ENCODE measurements at places on chromosomes 11 and 22. TPM values are rescaled to one million over a fixed set of nuclear protein-coding genes. Genes with fewer than 3 reads are reported as not detected.

The CCDC87 gene
- total RNA-seq, result not detected

The IRAG1 gene
- 0.27 TPM for total RNA-seq

The PHOX2A gene
- not detected for total RNA-seq

The SESN3 gene
- total RNA-seq, result 5.3 TPM

The PTH gene
- not detected for total RNA-seq
